Epithelial cell of proximal tubule (primary cell): ENCODE measurements at places on chromosomes 5 and 9. TPM values are rescaled to one million over a fixed set of nuclear protein-coding genes. Genes with fewer than 3 reads are reported as not detected.

GRCh38 chr5:114097570-114097969, 264.3 kb upstream of the KCNN2 start:
- DNase-seq, result no peak

GRCh38 chr9:104798209-104798995, 34.5 kb downstream of the NIPSNAP3B start:
- no peak for DNase-seq

The MYOZ3 gene
- total RNA-seq, result 2.2 and 3.6 TPM in 2 replicates

GRCh38 chr5:179377421-179378115, 32.3 kb upstream of the ADAMTS2 start:
- DNase-seq, result no peak

The ARID3C gene
- total RNA-seq, result not detected in 2 replicates

The TAF11L10 gene
- total RNA-seq, result not detected in 2 replicates

DNA sequence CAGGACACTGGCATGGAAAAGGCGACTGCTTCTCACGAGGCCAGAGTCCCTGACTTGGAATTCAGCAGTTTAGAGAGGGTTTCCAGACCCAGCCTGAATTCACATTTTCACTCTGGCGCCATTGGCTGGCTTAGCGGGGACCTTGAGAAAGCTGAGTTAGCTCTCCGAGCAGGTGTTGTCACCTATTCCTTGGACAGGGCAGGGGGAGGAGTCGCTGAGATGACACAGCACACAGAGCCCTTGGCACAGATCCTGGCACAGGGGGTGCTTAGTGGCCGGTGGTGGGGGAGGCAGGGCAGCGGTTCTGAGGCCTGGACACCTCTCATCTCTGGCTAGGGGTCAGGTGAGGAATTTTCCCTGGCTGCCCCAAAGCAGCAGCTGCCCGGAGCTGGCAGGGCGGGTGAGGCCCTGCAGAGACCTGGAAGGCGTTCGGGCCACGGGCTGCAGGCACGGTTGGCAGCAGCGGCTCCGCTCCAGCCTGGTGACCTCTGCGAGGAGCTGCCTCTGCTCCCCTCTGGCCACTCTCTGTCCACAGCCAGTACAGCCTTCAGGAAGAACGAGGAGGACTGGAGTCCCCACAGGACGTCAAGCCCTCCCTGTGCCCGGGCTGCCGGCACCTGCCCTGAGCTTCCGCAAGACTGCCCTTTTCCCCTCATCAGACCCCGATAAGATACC, 72.4 kb upstream of the RAPGEF1 start:
- no peak for DNase-seq

- no peak for DNase-seq
Observed at GRCh38 chr9:9352877-9353481, 1259.8 kb downstream of the PTPRD start.

DNA sequence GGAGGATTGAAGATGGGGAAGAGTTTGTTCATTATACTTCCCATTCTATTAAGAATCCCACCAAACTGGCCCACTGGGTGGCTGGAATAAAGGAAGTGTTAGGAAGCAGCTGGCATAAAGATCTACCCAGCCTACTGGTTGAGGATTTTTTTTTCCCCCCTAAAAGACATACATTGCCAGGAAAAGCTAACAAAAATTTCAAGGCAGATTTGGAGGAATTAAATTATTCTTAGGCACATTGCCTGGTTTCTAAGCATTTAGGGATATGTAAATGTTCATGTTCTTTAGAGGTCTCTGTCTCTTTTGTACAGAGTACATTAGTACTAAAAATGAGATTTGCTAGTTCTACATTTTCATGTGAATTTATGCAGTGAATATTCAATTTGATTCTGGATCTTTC, 8.3 kb downstream of the PIK3R1 start:
- DNase-seq, result no peak

The IFNB1 gene
- total RNA-seq, result not detected in 2 replicates

GRCh38 chr5:32278406-32278805, 34.3 kb downstream of the MTMR12 start:
- no peak for DNase-seq

DNA sequence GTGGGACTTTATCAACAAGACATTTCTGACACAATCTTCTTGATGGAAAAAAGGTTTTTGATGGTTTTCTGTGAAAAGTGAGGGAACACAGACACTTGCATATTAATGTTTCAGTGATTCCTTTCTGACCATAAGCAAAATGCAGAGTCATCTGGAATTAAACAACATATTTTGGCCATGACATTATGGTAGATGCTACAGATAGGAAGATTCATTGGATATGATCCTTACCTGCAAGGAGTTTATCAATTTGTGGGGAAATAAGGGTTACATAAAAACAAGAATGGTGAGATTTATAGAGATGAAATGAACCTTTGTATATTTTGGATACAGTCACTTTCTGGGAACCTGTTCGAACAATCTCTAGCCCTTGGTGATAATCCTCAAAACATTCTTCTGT, 155.3 kb upstream of the GNA14 start:
- no peak for DNase-seq

The THBS4 gene
- total RNA-seq, result 0.29 and 1.3 TPM in 2 replicates
